ENCODE measurements at places on chromosomes 12 and 14.

GRCh38 chr12:120579179-120579578, 2.0 kb downstream of the POP5 start:
- no peak for DNase-seq
- peaks cover 50% of the 10 kb centered on the region for H3K36me3 ChIP-seq
- H3K27me3 ChIP-seq: peaks cover 14% of the 10 kb centered on the region
- no peak overlapping the region for H3K4me3 ChIP-seq
- H3K27ac ChIP-seq: no peak overlapping the region

- H3K4me1 ChIP-seq: peaks cover 14% of the 10 kb centered on the region
- H3K36me3 ChIP-seq: no peaks in the 10 kb centered on the region
- no peak overlapping the region for H3K27ac ChIP-seq
- no peak for DNase-seq
- peaks cover 90% of the 10 kb centered on the region for H3K27me3 ChIP-seq
Observed at GRCh38 chr12:1527789-1528188, 66.6 kb downstream of the FBXL14 start.

- no peak overlapping the region for H3K27ac ChIP-seq
- peaks cover 25% of the 10 kb centered on the region for H3K4me1 ChIP-seq
- H3K36me3 ChIP-seq: no peaks in the 10 kb centered on the region
- no peak for DNase-seq
- no peak overlapping the region for H3K4me3 ChIP-seq
- no peaks in the 10 kb centered on the region for H3K27me3 ChIP-seq
Observed at GRCh38 chr14:31964490-31964889, 112.6 kb upstream of the ARHGAP5 start.

GRCh38 chr12:3753544-3754284, 805 bp upstream of the CRACR2A start:
- peak overlapping the region; percentile 80 for H3K4me3 ChIP-seq
- H3K27ac ChIP-seq: peak overlapping the region; percentile 95
- DNase-seq: peak; percentile 27
- H3K36me3 ChIP-seq: peaks cover 23% of the 10 kb centered on the region
- peaks cover 51% of the 10 kb centered on the region for H3K4me1 ChIP-seq

GRCh38 chr14:71701990-71702389, 230.2 kb upstream of the RGS6 start:
- H3K27ac ChIP-seq: peak overlapping the region; percentile 39
- H3K4me1 ChIP-seq: peaks cover 29% of the 10 kb centered on the region
- H3K27me3 ChIP-seq: no peaks in the 10 kb centered on the region

DNA sequence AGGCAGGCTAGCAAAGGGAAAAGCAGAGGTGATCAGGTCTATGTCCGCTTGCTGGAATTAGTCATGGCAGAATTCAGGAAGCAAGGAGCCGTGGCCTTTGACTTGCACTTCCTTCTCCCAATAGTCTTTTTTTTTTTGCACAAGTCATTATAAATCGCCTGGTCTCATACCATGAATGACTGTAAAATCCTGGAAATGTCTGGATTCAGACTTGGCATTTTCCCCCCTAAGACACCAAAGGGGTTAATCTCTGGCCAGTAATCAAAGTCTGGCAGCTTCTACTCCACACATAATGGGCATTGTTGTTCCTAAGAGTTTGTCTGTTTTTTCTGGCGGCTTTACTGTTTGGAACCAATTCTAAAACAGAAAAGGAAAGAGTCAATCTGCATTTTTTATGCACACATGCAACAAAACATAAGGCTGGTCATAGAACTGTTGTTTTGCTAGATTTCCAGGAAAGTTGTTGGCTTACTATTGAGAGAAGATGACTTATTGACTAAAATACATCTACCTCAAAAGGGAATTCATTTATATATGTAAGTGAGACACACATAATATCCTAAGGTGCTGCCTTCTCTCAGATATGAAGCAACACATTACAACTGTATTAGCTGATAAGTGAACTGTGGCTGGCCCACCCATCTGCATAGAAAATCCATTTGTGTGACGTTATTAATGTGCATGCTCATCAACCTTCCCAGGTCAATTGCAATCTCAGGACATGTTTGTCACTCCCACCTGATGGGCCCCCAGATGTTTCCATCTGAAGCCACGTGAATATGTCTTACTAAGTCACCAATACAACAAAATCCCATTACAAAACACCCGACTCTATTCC, 157.3 kb downstream of the BTG1 start:
- H3K27ac ChIP-seq: no peak overlapping the region
- H3K27me3 ChIP-seq: no peaks in the 10 kb centered on the region
- H3K36me3 ChIP-seq: no peaks in the 10 kb centered on the region
- peaks cover 21% of the 10 kb centered on the region for H3K4me1 ChIP-seq

DNA sequence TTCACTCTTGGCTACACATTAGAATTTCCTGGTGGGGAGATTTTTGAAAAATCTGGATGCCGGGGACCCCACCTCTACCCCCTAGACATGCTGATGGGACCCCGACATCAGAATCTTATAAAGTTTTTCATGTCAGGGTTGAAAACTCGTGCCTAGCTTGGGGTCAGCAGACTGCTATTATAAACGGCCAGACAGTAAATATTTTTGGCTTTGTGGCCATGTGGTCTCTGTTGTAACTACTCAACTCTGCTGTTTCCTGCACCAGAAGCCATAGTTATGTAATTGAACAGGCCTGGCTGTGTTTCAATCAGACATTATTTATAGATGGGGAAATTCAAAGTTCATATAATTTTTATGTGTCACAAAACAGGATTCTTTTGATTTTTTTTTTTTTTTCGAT, 41.6 kb downstream of the ACACB start:
- no peak overlapping the region for H3K27ac ChIP-seq
- DNase-seq: no peak
- H3K4me1 ChIP-seq: peaks cover 20% of the 10 kb centered on the region
- H3K4me3 ChIP-seq: no peak overlapping the region
- no peaks in the 10 kb centered on the region for H3K36me3 ChIP-seq

GRCh38 chr14:93263416-93263815, 56.4 kb downstream of the UBR7 start:
- H3K36me3 ChIP-seq: peaks cover 15% of the 10 kb centered on the region
- DNase-seq: no peak
- no peak overlapping the region for H3K27ac ChIP-seq

DNA sequence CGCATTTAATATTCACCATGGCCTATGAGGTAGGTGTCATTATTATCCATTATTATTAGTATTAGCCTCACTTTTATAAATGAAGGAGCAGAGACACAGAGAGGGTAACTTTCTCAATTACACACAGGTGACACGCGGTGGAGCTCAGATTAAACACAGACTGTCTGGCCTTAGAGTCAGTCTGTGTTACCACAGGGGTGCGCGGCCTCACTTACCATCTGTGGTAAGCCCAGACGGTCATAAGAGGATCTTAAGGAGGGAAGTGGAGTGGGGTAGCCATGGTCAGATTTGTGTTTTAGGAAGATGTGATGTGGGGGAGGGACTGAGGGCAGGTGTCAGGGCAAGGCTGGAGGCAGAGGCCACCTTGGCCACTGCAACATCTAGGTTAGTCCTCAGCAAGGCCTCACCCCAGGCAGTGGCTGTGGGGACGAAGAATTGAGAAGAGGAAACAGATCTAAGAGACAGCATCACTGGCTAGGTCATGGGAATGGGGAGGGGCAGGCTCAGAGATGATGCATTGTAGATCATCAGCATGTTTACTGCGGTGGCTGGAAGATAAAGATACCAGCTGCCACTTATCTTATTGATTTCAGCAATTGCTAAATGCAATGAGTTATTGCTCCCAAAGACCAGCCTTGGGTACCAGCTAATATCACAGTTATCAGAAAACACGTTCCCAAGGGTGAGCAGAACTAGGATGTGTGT, 67.1 kb downstream of the SERPINA3 start:
- H3K27ac ChIP-seq: no peak overlapping the region
- no peaks in the 10 kb centered on the region for H3K4me1 ChIP-seq
- peaks cover 3% of the 10 kb centered on the region for H3K27me3 ChIP-seq
- no peak for DNase-seq
- H3K4me3 ChIP-seq: no peak overlapping the region
- no peaks in the 10 kb centered on the region for H3K36me3 ChIP-seq

GRCh38 chr14:73610687-73611086, 1.6 kb upstream of the ACOT6 start:
- peaks cover 14% of the 10 kb centered on the region for H3K4me1 ChIP-seq
- no peak overlapping the region for H3K4me3 ChIP-seq
- DNase-seq: no peak
- no peak overlapping the region for H3K27ac ChIP-seq
- H3K27me3 ChIP-seq: peaks cover 17% of the 10 kb centered on the region

DNA sequence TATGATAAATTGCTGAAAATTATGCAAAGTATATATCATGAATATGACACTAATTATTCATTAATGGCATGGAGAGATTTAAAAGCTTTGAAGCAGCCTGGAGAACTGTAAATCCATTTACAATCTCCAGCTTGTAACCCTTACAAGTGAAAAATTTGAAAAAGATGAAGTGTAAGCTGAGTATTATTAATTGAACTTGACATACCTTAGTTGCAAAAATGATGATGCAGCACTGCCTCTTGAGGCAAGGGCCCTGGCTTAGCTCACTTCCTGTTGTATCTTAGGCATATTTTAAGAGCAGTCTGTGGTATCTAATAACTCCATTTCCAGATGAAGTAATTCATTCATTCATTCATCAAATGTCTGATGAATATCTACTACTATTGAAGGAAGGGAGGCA, 158.6 kb downstream of the ANO4 start:
- H3K27me3 ChIP-seq: no peaks in the 10 kb centered on the region
- DNase-seq: no peak
- no peaks in the 10 kb centered on the region for H3K36me3 ChIP-seq
- H3K4me3 ChIP-seq: no peak overlapping the region
- H3K4me1 ChIP-seq: no peaks in the 10 kb centered on the region

- H3K27me3 ChIP-seq: no peaks in the 10 kb centered on the region
- H3K27ac ChIP-seq: no peak overlapping the region
- H3K4me3 ChIP-seq: no peak overlapping the region
- no peaks in the 10 kb centered on the region for H3K4me1 ChIP-seq
- H3K36me3 ChIP-seq: no peaks in the 10 kb centered on the region
- no peak for DNase-seq
Observed at GRCh38 chr12:16568873-16569272, 37.1 kb downstream of the LMO3 start.

GRCh38 chr12:49279706-49280159, 14.9 kb downstream of the TUBA1C start:
- peaks cover 58% of the 10 kb centered on the region for H3K27me3 ChIP-seq
- H3K4me3 ChIP-seq: no peak overlapping the region
- H3K4me1 ChIP-seq: no peaks in the 10 kb centered on the region
- H3K27ac ChIP-seq: no peak overlapping the region

- H3K4me3 ChIP-seq: peak overlapping the region; percentile 84
- peaks cover 43% of the 10 kb centered on the region for H3K27me3 ChIP-seq
Observed at GRCh38 chr12:10720974-10721650, 2.0 kb downstream of the YBX3 start.

DNA sequence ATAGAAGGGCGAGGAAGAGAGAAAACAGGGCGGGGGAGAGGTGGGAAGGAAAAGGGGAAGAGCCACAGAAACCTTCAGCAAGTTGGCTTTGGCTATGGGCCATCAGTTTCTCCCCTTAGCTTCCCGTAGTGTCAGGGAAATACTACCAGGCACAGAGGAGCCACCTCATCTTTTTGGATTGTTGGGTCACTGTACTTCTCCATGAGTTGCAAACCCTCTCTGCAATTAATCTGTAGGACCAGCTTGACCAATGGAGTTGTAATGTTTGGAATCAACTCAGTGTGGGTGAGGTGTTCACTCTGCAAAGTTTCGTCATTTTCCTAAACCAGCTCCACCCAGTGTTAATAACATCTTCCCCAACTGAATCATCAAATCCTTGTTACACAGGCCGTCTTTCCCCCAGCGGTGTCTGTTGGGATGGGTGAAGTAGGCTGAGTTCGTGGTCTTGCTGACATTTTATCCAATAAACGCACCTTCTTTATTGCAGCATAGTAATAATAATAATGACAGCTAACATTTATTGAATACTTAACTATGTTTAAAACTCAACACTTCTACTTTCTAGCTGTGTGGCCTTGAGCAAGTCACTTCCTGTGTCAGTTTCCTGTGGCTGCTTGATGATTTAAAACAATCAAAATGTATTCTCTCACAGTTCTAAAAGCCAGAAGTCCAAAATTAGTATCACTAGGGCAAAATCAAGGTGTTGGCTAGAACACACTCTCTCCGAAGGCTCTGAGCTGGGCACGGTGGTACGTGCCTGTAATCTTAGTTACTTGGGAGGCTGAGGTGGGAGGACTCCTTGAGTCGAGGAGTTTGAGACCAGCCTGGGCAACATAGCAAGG, 8.1 kb upstream of the GLTP start:
- H3K4me1 ChIP-seq: peaks cover 49% of the 10 kb centered on the region
- peaks cover 4% of the 10 kb centered on the region for H3K36me3 ChIP-seq
- peak; percentile 31 for DNase-seq
- H3K4me3 ChIP-seq: peak overlapping the region; percentile 31
- peaks cover 34% of the 10 kb centered on the region for H3K27me3 ChIP-seq

- H3K4me1 ChIP-seq: peaks cover 55% of the 10 kb centered on the region
- no peaks in the 10 kb centered on the region for H3K27me3 ChIP-seq
- peaks cover 61% of the 10 kb centered on the region for H3K36me3 ChIP-seq
- DNase-seq: no peak
Observed at GRCh38 chr12:7929083-7929792, 6.7 kb downstream of the SLC2A3 start.

GRCh38 chr14:50028458-50028857, 87.9 kb downstream of the VCPKMT start:
- peaks cover 13% of the 10 kb centered on the region for H3K4me1 ChIP-seq
- DNase-seq: no peak
- no peak overlapping the region for H3K4me3 ChIP-seq
- H3K36me3 ChIP-seq: peaks cover 52% of the 10 kb centered on the region
- no peak overlapping the region for H3K27ac ChIP-seq
- H3K27me3 ChIP-seq: no peaks in the 10 kb centered on the region

DNA sequence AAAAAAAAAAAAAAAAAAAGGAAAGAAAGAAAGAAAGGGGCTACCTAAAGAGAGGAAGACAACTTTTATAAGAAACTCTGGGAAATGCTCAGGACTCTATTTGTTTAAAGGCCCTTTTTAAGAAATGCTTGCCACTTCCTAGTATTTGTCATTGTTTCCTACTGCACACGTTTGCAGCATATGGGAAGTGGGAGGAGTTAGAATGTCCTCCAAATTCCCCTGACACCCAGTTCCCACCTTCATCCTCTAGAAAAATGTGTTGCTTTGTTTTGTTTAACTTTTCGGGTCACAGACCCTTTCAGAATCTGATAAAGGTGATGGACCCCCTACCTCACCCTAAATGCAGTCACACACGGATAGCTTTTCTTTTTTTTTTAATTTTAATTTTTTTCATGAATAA, 40.8 kb downstream of the NINJ2 start:
- peaks cover 56% of the 10 kb centered on the region for H3K4me1 ChIP-seq
- DNase-seq: no peak
- H3K36me3 ChIP-seq: no peaks in the 10 kb centered on the region
- H3K4me3 ChIP-seq: no peak overlapping the region
- peak overlapping the region; percentile 68 for H3K27ac ChIP-seq

GRCh38 chr12:126474703-126475102, 1409.5 kb downstream of the AACS start:
- DNase-seq: no peak
- no peaks in the 10 kb centered on the region for H3K4me1 ChIP-seq
- H3K27ac ChIP-seq: no peak overlapping the region

GRCh38 chr12:76080017-76080728, 4.3 kb downstream of the NAP1L1 start:
- peaks cover 61% of the 10 kb centered on the region for H3K4me1 ChIP-seq
- no peak for DNase-seq
- peaks cover 38% of the 10 kb centered on the region for H3K36me3 ChIP-seq
